ENCODE measurements at places on chromosomes 7 and 10.
A peak's percentile ranks its signal among the peaks of the same experiment; 100 is the strongest.

DNA sequence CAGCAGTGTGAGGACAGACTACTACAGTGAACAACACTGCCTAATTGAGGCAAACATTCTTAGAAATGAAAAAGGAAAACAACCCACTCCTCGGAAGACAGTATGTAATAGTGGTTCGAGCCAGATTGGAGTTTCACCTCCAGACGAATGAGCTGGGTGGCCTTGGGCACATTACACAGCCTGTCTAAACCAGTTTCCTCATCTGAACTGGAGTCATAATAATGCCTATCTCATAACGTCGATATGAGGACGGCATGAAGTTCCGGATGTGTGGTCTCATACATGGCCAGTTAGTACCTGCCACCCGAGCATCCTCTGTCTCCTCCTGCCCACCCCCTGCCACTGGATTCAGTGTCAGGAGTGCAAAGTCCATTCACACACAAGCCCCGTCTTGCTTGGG lies 15.8 kb upstream of the FRMPD2 start:
- DNase-seq: no peak

DNA sequence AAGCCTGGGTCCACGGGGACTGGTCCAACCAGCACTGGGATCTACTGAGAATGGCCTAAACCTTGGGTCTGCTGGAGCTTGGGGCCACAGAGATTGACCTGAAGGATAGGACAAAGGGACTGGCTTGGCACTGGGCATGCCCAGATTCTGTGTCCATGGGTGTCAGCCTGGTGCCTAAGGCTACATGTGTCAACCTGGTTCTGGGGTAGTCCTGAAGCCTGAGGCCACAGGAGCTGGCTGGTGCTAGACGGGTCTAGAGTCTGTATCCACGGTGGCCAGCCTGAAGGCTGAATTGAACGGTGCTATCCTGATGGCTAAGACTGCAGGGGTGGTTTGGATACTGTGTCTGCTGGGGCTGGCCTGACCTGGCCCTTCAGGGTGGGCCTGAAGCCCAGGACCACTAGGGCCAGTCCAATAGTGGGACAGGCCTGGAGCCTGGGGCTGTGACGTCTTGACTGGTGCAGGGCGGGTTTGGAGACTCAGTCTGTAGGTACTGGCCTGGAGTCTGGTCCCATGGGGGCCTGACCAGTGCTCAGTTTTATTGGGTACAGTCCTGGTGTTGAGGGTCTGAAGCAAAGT lies 152.4 kb upstream of the HPS1 start:
- no peak for DNase-seq

GRCh38 chr7:371119-371778 lies 81.3 kb downstream of the FOXL3 start:
- peak; percentile 26 for DNase-seq

- no peak for DNase-seq
Observed at GRCh38 chr7:99005776-99006175, 127.4 kb downstream of the TRRAP start.

GRCh38 chr10:20948686-20949327 lies 51.7 kb upstream of the NEBL start:
- no peak for DNase-seq

GRCh38 chr7:124702385-124702784 lies 63.2 kb downstream of the GPR37 start:
- no peak for DNase-seq

DNA sequence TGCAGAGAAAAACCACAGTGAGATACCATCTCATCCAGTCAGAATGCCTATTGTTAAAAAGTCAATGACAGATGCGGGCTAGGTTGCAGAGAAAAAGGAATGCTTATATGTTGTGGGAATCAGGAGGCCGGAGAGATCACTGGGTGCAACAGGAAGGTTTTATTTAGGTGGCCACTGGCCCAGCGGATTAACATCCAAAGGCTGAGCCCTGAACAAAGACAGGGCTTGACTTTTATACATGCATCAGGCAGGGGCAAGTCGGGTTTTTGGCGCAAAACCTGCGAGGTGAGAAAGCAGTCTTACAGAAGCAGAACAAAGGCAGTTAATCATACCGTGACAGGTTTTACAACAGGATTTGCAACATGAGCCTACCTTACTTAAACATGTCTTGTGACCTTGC lies 620 bp downstream of the ZNF117 start:
- no peak for DNase-seq

GRCh38 chr10:47055386-47056246 lies 144.4 kb downstream of the PTPN20 start:
- DNase-seq: no peak

DNA sequence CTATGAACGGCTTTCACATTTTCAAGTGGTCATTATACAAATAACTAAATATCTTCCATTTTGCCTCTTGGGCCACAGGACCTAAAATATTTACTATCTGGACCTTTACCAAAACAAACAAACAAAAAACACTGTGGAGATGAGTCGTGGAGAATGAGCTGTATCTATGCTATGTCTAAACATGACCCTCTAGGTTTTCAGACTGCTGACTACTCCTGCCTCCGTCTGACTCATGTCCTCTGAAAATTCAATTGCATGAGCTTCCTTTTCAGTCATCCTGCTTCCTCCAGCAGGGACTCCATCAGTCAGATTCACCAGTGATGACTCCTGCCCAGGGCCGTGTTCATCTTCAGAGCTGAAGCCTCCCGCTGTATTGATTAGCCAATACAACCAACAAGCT lies 96.8 kb downstream of the COL28A1 start:
- peak; percentile 13 for DNase-seq

DNA sequence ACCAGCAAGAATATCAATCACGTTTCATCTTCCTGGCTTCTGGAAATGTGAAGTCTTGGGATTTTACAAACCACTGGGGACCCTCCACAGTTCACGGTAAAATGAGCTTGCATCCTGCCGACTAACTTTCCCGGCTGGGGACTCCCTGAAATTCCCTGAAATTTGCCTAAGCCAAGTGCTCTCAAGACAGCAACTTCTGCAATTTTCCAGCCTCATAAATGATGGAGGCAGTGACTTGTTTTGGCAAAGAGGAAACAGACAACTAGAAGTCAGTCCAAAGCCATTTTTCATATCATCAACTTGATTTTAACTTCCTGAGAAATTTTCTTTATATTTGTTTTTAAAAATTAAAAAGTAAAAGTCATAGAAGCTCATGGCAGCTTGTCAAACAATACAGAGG lies 212.3 kb downstream of the FANK1 start:
- no peak for DNase-seq

- peak; percentile 94 for DNase-seq
Observed at GRCh38 chr7:149662591-149663095, 110.7 kb downstream of the ZNF467 start.

- no peak for DNase-seq
Observed at GRCh38 chr10:44883593-44884331, 27.4 kb upstream of the TMEM72 start.

DNA sequence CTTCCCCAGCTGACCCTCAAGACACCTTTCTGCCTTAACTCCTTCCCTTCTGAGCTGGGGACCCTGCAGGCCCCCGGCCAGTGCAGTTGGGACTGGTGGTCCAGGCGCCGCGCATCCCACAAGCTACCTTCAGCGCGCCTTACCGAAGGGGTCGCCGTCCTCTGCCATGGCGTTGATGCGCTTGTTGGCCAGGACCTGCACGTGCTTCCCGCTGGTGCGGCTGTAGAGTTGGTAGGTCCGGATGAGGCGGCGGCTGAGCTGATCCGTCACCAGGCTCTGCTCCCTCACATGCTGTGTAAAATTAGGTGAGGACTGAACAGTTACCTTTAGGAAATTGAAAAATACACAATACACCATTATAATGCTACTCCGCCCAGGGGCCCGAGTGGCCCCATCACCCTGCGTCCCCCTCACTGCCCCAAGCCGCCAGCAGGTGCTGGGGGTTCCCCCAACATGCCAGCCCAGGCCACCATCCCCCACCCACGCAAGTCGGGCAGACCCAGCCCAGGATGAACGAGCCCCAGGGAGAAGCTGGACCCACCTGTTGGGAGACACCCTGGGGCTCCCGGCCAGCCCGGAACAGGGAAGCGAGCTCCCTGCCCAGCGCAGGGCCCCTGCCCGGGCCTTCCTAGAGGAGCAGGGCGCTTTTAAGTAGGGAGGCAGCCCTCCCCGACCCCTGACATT lies 1.2 kb downstream of the FGF8 start:
- DNase-seq: no peak

DNA sequence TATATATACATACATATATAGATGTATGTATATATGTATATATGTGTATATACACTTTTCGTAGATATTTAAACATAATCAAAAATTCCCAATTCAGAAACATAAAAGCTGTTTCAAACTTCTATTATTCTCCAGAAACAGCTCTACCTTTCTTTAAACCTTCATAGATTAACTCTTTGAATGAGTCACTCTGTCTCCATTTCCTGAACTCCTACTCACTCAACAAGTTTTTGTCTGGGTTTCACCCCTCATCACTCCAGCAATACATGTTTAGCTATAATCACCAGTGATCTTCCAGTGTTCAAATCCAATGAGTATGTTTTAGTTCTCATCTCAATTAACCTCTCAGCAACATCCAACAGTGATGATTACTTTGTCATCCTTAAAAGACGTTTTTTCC lies 9.6 kb downstream of the DGKB start:
- peak; percentile 27 for DNase-seq

- DNase-seq: no peak
Observed at GRCh38 chr10:50469288-50469687, 154.5 kb downstream of the SGMS1 start.

DNA sequence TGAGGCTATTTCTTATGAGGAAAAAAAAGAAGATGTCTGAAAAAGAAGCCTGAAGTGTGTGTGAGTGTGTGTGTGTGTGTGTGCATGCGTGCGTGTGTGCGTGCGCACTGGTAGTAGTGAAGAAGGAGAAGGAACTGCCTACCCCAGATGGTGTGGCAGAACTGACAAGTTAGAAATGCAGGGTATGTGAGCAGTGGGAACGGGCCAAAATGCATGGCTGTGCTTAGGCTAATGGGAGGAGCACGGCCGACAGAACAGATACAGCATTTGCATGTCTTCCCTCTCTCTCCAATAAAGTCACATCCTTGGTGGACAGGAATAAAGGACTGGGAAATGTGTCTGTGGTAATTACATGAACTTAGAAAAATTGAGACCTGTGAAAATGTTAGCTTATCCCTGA lies 94.3 kb downstream of the IDE start:
- no peak for DNase-seq

DNA sequence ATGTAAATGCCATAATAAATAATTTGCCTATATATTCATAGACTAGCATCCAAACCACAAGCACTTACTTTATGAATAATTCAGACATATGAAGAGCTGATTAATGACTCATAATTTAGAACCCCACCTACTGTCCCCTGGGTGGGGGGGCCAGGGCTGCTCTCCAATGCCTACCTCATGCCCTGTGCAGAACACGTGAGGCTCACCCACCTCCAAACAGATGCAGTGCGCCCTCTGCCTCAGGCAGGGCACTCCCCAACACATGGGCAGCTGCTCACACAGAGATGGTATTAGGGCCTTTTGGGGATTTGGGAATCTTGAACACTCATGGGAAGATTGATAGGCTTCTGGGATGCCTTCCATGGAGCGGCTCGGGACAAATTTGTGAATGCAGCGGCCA lies 75.1 kb upstream of the INSIG1 start:
- DNase-seq: no peak

DNA sequence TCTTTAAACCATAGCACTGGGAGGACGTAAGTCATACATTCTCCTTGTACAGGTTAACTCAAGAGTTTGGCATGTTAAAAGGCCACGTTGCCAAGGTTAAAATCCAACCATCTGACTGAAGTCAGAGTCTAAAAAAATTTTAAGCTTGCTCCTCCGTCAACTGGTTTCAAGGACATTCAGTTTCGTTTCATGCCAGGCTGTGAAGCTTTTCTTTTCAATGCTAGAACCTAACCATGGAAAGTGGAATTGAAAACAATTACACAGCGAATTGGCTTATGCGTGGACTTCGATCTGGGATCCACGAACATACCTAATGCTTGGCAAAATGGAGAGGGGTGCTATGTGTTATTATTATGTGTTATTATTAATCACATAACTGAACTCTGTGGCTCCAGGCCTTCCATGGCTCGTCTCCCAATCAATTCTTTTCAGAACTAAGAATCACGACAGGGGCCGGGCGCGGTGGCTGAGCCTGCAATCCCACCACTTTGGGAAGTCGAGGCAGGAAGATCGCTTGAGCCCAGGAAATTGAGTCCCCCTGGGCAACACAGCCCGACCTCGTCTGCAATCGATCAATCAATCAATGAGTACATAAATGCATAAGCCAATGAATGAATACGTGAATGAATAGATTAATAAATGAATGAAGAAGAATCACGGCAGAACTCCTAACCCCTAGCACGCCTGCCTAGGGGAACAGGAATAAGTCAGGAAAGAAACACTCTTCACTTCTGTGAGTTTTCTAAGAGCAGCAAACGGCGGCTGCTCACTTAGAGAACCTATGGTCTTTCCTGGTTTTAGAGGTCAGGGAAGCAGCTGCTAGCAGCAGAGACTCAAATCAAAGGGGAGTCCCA lies 733 bp upstream of the ARL5B start:
- peak; percentile 35 for DNase-seq

DNA sequence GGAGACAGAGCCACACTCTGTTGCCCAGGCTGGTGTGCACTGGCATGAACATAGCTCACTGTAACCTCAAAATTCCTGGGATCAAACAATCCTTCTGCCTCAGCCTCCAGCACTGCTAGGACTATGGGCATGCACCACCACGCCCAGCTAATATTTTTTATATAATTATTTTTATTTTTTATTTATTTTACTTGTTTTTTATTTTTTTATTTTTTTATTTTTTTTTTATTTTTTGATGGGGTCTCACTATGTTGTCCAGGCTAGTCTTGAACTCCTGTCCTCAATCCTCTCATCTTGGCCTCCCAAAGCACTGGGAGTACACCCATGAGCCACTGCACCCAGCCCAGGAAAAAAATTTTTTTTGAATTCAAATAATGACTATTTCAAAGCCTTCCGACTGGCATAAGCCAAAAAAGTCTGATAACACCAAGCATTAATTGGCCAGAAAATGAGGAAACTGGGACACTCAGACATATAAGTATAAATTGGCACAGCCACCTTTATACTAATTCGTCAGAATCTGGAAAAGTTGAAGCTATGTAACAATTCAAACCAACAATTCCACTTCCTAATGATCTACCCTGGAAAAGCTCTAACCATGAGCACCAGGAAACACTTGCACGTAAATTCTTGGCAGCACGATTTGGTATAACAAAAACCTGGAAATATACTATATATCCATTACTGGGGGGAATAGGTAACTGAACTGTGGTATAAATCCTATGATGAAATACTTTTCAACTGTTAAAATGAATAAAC lies 6.3 kb downstream of the ZC3HAV1 start:
- DNase-seq: no peak

Data from HT-29 (cell line).